Naive B cell (primary cell): ENCODE measurements at places on chromosomes 1 and 21. TPM values are rescaled to one million over a fixed set of nuclear protein-coding genes. Genes with fewer than 3 reads are reported as not detected.

The PIGK gene
- polyA plus RNA-seq, result 20.3 TPM

GRCh38 chr1:46446646-46447498 is 42.8 kb upstream of the DMBX1 start:
- DNase-seq, result peak; percentile 56

DNA sequence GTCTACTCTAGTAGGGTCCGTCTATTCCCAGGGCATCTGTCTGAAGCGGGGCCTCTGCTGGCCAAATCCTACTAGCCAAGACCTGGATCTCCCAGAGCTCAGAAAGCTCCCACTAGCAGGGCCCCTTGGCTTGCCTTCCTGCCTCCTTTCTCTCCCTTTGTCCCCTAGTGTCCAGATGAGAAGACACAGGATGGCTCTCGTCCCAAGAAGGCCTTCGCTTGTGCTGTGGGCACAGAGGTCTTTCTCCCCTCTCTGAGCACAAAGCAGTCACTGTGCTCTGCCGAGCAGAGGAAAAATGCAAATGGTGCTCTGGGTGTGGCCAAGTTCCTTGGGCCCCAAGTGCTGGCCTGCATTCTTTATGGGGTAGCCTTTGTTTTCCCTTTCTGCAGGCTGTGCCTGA is 13.0 kb upstream of the GPR137B start:
- no peak for DNase-seq

The BEND5 gene
- polyA plus RNA-seq, result 41.0 TPM

GRCh38 chr1:112445596-112445995 is 49.6 kb downstream of the CTTNBP2NL start:
- no peak for DNase-seq

- peak; percentile 39 for DNase-seq
Observed at GRCh38 chr1:86380257-86380861, 15.8 kb downstream of the ODF2L start.

DNA sequence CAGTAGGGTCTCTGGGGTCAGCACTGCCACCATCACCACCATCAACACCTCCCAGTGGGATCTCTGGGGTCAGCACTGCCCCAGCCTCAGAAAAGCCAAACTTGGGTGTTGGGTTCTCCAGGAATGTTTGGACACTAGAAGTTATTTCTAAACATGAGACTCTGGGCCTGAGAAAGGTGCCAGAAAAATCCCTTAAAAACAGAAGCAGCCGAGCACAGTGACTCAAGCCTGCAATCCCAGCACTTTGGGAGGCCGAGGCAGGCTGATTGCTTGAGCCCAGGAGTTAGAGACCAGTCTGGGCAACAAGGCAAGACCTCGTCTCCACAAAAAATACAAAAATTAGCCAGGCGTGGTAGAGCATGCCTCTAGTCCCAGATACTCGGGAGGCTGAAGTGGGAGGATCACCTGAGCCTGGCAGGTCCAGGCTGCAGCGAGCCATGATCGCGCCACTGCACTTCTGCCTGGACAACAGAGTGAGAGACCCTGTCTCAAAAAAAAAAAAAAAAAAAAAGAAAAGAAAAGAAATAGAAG is 470 bp downstream of the PTAFR start:
- no peak for DNase-seq

GRCh38 chr1:167529829-167530474 is 11.6 kb upstream of the CD247 start:
- DNase-seq, result no peak

The GJA9 gene
- polyA plus RNA-seq, result not detected
